Effector CD4-positive, alpha-beta T cell (primary cell): ENCODE measurements at places on chromosomes 7 and 10.

DNA sequence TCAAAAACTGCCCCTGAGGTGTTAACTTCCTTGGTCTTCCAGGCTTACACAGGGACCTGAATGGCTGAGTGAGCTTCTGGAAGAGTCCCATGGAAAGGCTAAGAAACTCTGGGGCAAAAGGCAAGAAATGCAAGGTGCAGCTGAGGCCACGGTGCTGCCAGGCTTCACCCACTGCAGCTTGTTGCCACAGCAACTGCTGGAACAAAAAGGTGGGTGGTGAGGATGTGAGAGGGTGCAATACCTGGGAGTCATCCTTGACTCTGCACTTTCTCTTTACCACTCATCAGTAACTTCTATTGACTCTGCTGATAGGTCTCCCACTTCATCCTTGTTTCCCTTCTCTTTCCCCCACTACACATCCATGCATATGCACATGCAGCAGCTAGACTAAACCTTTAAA is 258.6 kb downstream of the BMPER start:
- DNase-seq, result no peak

DNA sequence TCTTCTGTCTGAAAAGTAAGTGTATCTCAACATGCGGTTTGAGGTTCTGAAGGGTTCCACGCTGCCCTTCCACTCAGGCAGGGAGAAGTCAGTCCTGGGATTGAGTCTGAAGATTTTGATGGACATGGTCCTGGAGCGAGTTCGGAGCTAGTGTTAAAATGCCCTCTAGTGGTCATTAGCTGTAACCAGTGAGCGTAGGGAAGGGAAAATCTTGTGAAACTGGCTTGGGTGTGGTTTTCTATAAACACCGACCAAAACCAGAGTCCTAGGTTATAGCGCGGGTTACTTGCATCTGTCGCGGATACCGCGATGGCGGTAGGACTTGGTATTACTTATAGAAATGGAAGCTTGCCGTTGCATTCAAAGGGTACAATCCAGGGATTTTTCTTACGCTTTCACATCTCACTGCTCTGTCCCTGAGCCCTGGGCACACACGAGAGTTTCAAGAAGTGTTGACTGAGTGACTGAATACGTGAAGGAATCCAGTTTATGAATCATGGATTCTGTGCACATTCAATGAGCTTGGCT is 348.2 kb upstream of the C7orf33 start:
- no peak for DNase-seq

GRCh38 chr10:49074836-49075682 is 40.3 kb downstream of the VSTM4 start:
- DNase-seq, result no peak

DNA sequence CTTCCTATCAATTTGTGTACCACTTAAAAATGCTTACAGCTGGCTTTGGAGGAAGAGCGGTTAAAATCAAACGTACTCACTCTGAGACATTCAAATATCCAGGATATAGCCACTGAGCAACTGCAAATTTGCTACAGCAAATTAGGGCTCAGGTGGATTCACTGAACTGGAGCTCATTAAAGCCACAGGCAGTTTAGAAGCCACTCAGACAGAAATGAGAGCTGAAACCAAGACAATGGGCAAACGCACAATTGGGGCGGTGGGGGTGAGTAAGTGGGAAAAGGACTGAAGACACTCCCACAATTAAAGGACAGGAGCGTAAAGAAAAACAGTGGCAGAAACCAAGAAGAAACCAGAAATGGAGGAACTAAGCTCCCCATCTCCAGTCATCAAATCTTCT is 20.5 kb downstream of the MPP7 start:
- no peak for DNase-seq

- no peak for DNase-seq
Measured at GRCh38 chr10:111211706-111212105, 134.9 kb downstream of the ADRA2A start.

GRCh38 chr10:32109603-32110002 is 53.4 kb upstream of the KIF5B start:
- DNase-seq, result no peak
